Anterior cingulate cortex (tissue), 58 donors: ENCODE measurements at places on chromosomes 6 and 20.

DNA sequence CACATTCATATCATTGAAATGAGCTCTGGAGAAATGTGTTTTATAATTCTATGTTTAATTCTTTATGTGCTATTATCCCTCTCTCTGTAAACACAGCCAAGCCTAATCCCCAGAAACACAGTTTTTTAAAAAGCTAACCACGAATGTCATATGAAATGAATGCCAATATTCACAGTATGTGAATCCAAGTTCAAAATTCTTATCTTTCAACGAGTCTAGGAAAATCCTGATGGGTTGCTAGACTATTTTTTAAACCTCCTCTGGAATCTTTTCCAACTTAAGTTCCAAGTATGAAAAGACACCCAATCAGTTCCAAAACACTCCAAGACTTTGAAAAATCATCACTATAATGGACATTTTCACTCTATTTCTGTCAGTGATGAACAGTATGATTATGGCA is 689.3 kb downstream of the HACE1 start:
- no peak for DNase-seq

- DNase-seq: no peak
Measured at GRCh38 chr6:42846505-42846904, 32.9 kb upstream of the RPL7L1 start.

- DNase-seq: no peak
Measured at GRCh38 chr20:50272030-50272723, 81.5 kb downstream of the CEBPB start.

GRCh38 chr20:2799688-2800520 is 523 bp downstream of the CPXM1 start:
- DNase-seq: no peak

DNA sequence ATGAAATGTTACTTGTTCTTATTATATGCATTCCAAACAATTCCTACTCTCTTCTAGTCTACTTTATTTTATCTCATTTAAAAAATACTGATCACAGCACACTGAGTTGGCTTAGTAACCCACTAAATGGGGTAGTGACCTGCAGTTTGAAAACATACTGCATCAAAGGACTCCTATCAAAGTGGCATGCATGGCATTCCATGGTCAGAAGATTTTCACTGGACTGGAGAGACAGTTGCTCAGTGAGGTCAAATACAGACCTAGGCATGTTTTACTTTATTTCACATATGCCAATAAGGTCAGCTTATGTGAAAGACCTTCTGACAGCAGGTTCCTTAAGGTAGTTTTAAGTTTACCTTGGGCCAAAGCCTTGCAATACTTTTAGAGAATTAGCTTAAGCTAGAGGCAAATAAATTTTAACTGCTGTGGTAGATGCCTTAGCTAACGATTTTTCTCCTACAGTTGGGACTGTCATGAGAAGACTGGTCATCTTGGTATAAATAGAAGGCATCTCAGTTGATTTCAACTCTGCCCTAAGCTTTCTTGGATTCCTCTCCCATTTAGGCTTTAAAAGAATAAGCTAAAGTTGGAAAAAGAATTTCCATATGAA is 35.1 kb downstream of the TPD52L1 start:
- DNase-seq: no peak
